Forelimb muscle (tissue), 1 donor: ENCODE measurements at places on chromosomes 1 and 21.

DNA sequence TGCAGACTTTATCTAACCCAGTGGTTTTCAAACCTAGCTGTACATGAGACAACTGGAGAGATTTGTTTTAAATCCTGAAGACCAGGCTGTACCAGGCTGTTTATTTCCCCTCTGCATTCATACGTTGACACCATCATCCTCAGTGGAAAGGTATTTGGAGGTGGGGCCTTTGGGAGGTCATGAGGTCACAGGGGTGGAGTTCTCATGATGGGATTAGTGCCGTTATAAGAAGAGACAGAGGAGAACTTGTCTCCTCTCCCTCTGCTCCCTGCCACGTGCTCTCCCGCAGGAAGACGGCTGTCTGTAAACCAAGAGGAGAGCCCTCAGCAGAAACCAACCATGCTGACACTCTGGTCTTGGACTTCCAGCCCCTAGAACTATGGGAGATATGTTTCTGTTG, 165.4 kb downstream of the ADSS2 start:
- DNase-seq = no peak

- DNase-seq = peak; percentile 67
Observed at GRCh38 chr1:99766378-99766800, at the start of gene FRRS1. Gene FRRS1 (minus strand): TSS chr1:99766635. CDS start chr1:99748768, 17,867 bp downstream.

DNA sequence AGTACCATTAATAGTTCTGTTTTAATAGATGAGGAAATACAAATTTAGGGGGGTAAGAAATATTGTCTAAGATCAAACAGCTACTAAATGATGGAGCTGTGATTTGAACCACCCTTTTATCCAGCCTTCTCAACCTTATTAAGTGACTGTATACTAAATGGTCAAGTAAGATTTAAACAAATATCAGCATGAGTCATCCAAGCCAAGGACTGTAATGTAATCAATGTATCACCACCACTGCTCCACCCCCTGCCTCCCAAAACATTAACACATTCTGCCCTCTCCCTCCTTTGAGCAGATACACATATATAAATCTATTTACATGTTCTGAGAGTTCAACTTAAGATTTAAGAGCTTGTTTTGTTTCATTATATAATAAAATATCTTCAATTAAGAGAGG, 58.9 kb downstream of the LRRC40 start:
- DNase-seq = no peak

- DNase-seq = no peak
Observed at GRCh38 chr1:207866471-207867135, 44.3 kb downstream of the CD34 start.

GRCh38 chr1:96990136-96990535, 268.6 kb downstream of the PTBP2 start:
- no peak for DNase-seq

DNA sequence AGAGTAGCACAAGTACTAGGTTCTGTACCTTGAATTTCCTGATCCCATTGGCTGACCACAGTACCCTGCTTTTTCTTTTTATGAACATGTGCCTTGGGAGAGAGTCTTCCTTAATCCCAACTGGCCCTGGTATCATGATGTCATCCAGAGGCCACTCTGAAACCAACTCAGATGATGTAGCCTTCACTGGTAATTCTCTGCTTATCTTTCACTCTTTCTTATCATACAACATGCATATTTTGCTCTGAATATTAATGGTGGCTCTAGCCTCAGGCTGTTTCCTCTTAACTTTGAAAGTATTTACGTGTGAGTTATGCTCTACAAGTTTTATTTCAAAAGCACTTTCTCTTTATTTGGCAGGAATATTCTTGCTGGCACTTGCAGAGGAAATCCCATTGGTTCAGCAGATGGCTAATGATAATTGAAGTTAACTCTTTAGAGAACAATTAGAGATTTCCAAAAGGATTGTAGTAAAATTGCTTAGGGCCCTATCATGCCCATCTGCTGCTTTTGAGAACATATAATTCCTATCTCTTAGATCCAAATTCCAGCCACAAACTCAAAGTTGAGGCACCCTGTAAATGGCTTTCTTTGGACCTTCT, 86.1 kb downstream of the PTGER3 start:
- DNase-seq = no peak

GRCh38 chr1:121418369-121419049, 233.7 kb downstream of the SRGAP2C start:
- no peak for DNase-seq

- no peak for DNase-seq
Observed at GRCh38 chr1:186899977-186900376, 71.2 kb downstream of the PLA2G4A start.

GRCh38 chr21:42214081-42214750, 4.7 kb upstream of the ABCG1 start:
- DNase-seq = no peak

GRCh38 chr1:224710196-224710595, 94.1 kb downstream of the CNIH3 start:
- DNase-seq = no peak

DNA sequence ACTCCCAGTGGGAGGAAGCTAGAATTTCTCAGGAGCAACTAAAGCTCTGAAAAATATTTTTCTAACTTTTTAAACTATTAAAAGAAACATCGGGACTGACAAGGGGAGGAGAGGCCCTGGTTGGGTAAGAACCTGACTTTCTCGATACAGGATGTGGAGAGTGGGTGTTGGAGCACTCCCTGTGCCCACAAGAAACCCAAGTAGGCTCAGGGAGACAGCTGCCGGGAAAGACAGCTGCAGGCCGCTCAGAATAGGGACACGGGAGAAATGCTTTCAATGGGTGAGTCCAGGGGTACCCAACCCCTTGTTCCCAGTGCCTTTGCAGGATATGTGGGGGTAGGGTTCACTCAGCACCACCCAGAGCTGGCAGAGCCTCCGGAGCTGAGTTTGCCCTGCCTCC, 43.6 kb downstream of the PLEKHA6 start:
- no peak for DNase-seq

GRCh38 chr1:156752843-156753482, 1.5 kb upstream of the HDGF start:
- no peak for DNase-seq

GRCh38 chr1:44326024-44326701, 28.9 kb downstream of the ERI3 start:
- no peak for DNase-seq

DNA sequence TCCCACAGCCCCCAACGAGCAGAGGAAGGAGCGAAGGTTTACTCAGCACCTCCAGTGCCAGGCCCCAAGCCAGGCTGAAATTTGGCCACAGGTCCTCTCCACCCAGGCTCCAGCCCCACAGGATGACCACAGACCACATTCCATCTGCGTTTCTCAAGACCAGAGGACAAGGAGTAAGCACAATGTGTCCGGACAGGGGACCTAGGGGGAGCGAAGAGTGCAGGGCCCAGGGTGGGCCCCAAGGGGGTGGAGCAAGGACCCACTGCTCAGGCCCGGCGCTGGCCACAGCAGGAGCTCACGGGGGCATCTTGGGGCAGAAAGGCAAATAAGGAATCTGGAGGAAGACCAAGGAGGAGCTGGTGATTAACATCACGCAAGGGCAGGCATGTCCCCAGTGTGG, 100.5 kb downstream of the NPHP4 start:
- no peak for DNase-seq

GRCh38 chr1:172359491-172359999, 60.9 kb upstream of the C1orf105 start:
- DNase-seq = no peak

GRCh38 chr1:10799726-10800125, 3.3 kb upstream of the CASZ1 start:
- DNase-seq = no peak

DNA sequence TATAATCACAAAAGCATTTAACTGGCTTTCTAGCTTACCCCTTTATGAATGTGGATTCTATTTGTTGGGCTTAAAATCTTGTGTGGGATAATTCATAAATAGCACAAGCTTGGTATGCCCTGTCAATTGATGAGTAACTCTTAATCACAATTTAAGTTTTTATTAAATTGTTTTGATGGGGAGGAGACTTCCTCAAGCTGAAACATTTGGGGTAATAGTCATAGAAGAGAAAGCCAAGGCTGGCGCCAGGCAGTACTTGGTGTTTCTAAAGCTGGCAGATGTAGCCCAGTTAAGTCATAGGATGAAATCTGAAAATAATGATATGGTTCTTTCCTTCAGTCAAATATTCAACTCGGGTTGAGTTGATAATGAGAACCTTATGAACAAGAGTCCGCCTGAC, 167.2 kb downstream of the FMN2 start:
- no peak for DNase-seq

- DNase-seq = no peak
Observed at GRCh38 chr1:169072945-169073725, 33.4 kb upstream of the ATP1B1 start.

- DNase-seq = no peak
Observed at GRCh38 chr1:38576241-38576640, 283.3 kb downstream of the RRAGC start.

DNA sequence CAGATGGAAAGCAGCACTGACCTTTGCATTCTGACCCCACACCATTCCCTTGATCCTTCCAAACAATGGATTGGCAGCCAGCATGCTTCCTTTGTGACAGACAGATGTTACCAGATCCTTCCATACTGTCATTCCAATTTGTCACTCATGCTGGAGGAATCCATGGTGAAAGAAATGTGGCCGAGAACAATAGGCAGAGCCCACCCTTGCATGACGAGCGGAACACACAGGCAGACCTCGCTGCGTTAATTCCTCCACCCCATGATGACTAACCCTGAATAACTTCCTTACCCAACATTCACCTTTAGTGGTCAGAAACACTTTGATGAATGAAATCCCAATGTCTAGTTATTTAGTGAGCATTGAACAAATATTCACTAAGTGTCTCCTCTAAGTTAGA, 45.1 kb downstream of the PDPN start:
- no peak for DNase-seq

DNA sequence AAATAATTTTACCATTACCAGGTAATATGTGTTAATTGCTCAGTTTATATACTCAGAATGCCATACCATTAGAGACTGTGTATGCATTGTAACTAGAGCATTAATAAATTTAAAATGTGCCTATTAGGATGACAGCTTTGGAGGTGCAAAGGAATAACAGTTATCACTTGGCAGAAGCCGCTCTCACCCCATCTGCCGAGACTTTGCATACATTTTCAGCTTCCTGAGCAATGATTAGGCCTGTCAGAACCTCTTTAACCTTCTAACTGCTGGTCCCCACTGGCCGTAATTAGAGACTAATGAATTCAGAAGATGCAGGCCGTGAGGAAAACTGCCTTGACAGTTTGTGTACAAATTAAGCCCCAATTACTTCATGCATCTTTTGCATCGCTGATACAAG, 158.0 kb upstream of the PROX1 start:
- DNase-seq = no peak

- DNase-seq = peak; percentile 14
Observed at GRCh38 chr1:175481126-175482070, 262.0 kb downstream of the TNR start.

- DNase-seq = no peak
Observed at GRCh38 chr1:50481142-50481736, 58.0 kb upstream of the DMRTA2 start.

DNA sequence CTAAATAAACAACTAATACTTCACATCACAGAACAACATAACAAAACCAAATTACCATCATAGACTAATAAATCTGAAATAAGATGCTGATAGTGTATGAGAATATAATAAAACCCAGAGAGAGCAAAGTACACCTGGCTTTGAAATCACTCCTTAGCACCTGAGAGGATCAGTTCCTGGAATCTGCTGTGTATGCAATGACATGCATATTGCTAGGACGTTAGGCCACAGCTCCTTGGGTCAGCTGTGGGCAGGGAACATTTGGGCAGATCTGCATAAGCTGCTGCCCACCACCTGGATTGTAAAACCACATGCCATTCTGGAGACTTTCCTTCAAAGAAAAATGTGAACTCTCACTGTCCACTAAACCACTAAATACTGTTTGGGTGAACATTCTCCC, 81.1 kb downstream of the NR5A2 start:
- DNase-seq = no peak

DNA sequence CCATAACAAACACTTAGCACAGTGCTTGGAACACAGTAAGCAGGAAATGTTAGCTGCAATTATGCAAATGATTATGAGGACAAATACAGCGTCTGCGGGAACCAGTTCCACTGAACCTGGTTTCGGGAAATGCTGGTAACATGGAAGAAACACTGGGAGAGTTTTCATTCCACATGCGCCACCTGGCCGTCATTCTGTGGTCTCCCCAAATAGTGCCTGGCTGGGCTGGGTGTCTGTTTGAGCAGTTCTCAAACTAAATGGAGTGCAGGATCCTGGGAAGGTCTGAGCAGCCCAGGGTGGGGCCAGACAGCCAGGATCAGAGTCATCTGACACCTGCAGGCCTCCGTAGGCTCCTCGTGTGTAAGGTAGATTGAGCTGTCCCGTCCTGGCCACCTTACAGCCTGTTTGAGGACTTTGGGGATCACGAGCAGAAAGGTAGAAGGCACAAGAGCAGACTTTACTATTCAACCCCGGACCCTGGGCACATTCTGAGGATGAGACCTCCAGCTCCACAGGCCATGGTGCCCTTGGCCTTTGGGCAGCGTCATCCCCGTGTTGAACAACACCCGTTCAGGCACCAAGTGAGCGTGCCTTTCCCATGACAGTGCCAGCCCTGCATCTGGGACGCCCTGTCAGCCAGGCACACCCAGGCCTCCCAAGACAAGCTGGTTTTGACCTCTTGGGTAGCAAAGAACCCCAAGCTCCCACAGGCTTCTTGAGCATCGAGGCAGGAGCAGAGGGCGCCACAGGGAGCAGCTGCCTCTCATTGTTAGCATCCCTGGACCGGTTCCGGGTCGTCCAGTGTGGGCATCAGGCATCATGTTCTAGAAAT, 101.9 kb downstream of the PRDM2 start:
- no peak for DNase-seq

DNA sequence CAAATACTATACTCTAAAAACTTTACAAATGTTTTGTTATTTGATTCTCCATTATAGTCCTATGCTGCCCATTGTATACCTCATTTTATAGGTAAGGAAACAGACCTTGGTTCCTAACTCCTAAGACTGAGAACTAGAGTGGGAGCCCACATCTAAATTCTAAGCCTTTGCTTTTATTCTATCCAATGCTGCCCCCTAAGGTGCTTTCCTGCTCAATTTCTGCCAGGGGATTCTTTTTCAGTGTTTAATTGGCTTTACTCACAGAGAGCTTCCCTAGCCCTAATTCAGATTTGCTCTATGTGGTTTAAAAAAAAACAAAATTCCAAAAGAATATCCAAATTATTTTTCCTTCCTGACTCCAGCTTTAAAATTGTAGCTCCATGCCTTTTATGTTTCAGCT, 64.5 kb downstream of the KIF14 start:
- DNase-seq = no peak

- DNase-seq = no peak
Observed at GRCh38 chr1:182795563-182796228, 6.1 kb downstream of the NPL start.

DNA sequence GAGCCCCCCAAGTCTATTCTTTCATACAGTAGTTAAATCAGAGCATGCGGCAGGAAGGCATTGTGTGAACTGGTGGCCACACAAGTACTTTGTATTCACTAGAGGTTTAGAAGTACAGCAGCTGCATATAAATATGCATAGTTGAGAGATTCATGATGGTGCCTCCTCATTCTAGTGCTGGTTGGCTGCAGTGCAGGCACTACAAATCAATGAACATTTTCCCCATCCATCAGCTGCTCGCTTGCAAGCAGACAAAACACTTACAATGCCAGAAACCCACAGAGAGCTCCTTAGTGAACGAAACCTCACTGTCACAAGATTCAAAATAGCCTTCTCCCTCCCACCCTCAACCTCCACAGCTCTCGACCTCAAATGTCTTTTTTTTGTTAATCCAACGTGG, 726.2 kb downstream of the USP25 start:
- no peak for DNase-seq
